SJCRH30 (cell line): ENCODE measurements at places on chromosomes 7 and 10.

DNA sequence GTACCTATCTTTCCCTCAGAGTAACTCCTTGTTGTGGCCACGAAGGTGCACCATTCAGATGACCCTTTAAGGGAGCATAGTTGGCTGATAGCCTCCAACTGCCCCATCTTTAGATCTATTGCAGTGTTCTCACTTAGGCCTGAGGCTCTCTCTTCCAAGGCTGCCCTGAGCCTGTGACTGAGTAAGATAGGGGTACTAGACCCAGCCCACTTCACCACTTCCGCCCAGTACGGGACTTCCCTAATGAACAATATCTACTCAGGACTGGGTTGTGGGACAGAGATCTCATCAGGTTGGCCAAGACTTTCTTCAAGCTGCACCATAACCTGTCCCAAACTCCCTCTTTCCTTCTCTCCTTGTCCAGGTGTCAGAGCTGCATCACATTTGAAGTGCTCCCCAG, 5.7 kb upstream of the GNAI1 start:
- H3K27ac ChIP-seq, result no peak overlapping the region
- no peak for DNase-seq
- no peak overlapping the region for H3K4me3 ChIP-seq
- H3K4me1 ChIP-seq, result peaks cover 1% of the 10 kb centered on the region; the same call in 1 of the 2 replicates
- no peaks in the 10 kb centered on the region for H3K27me3 ChIP-seq

DNA sequence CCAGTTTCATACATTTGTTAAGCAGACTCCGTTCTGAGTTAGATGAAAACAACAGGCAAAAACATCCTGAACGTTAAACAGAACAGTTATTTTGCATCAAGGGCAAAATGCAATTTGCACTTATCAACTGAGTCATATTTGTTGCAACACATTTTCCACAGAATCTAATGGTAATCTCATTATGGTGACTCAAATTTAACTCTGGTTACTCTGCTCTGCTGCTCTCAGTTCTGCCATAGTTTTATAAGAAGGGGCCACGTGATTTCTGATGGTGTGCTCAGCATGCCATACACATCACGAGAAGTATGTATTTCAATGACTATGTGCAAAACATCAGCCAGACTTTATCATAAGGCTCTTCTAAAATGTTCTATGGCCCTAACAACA, 148.8 kb downstream of the CHCHD3 start:
- no peaks in the 10 kb centered on the region for H3K36me3 ChIP-seq
- H3K4me3 ChIP-seq, result no peak overlapping the region
- no peaks in the 10 kb centered on the region for H3K4me1 ChIP-seq
- no peak overlapping the region for H3K27ac ChIP-seq

GRCh38 chr7:1410992-1411391, 48.3 kb downstream of the MICALL2 start:
- no peaks in the 10 kb centered on the region for H3K36me3 ChIP-seq
- no peak overlapping the region for H3K27ac ChIP-seq
- H3K4me3 ChIP-seq, result no peak overlapping the region
- no peak for DNase-seq

DNA sequence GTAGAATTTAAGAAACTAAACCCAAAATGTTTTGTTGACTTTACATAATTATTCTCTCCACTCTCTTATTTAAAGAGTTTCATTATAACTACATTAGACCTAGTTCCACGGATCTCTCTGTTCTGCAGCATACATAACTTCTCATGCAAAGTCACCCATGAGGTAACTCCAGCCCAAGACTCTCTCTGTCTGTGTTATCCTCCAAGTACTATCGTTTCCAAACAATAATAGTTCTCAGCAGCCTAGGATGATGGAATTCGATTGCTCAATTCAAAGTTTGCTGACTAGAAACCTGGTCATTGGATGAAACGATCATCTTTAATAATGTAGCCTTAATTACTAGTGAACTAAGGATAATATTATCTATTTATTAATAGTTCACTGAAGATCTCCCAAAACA, 203.1 kb upstream of the PTN start:
- H3K36me3 ChIP-seq, result no peaks in the 10 kb centered on the region
- H3K4me3 ChIP-seq, result no peak overlapping the region
- no peak for DNase-seq
- H3K4me1 ChIP-seq, result no peaks in the 10 kb centered on the region

DNA sequence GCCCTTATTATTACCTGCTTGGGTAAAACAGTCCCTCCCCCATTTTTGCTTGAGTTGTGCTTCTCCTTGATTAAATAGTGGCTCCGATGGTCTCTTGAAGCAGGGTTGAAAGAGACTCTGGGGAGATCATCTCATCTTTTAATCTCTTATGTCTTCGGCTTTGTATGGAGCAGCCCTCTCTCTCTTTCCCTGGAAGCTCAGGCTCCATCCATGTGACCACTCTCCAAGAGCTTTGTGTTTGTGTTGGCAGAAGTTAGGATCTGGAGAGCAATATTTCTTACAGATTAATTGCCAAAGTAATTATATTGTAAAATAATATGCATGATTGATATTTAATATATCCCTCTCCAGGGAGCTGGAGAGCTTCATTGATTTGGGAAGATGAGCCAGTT, 76.9 kb downstream of the LRRC4 start:
- no peaks in the 10 kb centered on the region; the same call in 1 of the 2 replicates for H3K36me3 ChIP-seq
- no peak overlapping the region for H3K4me3 ChIP-seq
- DNase-seq, result no peak
- H3K27ac ChIP-seq, result no peak overlapping the region

DNA sequence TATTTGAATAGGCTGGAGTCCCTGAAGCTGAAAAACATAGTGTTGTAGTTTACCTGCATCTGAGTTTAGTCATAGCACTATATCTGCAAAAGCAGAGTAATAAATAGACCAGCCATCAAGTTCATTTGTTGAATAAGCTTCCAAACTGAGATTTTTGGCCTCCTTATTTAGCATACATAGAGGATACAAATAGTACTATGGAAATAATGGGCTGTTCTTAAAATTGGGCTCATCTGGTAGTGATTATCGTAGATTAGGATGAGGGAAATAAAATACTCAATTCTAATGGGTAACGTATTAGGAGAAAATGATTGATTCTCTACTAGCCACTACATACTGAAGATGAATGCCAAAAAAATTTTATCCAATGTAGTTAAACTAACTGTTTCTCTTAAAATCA, 41.4 kb upstream of the TMEM196 start:
- no peaks in the 10 kb centered on the region for H3K36me3 ChIP-seq
- no peak overlapping the region for H3K4me3 ChIP-seq
- no peak overlapping the region for H3K27ac ChIP-seq
- no peaks in the 10 kb centered on the region for H3K27me3 ChIP-seq
